Renal cortical epithelial cell (primary cell): ENCODE measurements at places on chromosomes 5 and 9.

GRCh38 chr5:115946655-115947054 lies 15.6 kb upstream of the LVRN start:
- peak; percentile 55 for DNase-seq

- no peak for DNase-seq
Measured at GRCh38 chr9:122863407-122863806, 35.0 kb upstream of the PDCL start.

DNA sequence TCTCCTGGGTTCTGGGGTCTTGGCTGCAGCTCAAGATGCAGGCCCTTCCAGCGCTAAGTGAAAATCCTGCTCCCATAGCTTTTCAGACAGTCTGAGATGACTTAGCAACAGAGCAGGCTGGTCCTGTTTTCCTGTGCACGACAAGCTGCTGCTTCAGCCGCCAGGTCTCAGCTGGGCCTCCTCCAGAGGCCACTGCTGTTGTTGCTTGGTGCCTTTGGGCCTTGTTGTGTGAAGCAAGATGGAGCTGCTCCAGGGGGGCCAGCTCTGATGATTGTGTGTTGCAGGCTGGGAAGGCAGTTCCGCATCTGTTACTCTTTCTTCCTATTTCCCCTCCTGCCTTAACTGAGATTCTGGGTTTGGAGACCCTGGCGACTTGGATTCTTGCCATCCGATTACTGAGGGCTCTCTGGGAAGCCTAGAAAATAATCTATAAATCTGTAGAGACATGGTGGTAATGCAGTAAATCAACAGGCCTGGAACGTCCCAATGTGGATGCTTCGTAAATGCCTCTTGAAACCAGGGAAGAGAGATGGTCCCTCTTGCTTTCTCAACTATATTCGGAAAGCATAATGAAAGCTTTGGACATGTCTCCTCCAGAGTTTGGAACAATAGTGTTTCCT lies 3.2 kb downstream of the MAP1B start:
- no peak for DNase-seq

DNA sequence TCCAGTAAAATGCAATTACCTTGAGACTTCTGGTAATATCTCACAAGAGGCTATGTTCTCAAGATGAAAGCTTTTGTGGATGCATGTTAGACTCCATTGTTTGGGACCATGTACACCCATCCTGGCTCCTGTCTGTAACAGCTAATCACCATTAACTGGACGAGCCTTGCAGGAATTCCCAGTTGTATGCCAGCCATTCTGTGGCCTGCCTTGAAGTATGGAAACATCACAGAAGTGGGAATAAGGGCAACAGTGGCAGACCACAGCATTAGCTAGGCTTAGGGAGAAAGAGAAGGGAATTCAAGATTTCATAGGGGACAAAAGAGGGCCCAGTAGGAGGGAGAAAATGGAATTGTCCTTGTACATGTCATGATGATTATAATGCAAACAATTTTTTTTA lies 79.0 kb downstream of the RORB start:
- no peak for DNase-seq

DNA sequence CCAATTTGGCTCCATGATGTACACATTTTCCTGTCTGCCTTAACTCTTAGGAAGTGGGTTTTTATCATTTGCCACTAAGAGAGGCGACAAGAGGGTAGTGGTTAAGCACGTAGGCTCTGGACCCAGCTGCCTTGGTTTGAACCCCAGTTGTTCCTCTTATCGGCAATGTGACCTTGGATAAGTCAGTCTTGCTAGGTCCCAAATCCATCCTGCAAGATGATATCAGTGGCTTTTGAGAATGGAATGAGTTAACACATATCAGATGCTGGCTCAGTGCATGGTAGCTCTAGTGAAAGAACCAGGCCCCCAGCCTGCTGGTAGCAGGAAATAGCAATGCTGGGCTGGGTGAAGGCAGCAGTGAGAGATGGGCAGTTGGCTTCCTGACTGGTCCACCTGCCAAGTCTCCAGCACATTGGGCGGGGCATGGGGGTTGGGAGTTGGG lies 72.5 kb downstream of the STK10 start:
- DNase-seq, result no peak

- DNase-seq, result no peak
Measured at GRCh38 chr5:39205550-39205949, 13.8 kb downstream of the FYB1 start.

GRCh38 chr5:179614745-179615144 lies 8.7 kb downstream of the HNRNPH1 start:
- no peak for DNase-seq

- no peak for DNase-seq
Measured at GRCh38 chr5:12294151-12294550, 389.9 kb upstream of the CTNND2 start.

- no peak for DNase-seq
Measured at GRCh38 chr5:59330680-59331079, 562.8 kb downstream of the PDE4D start.

GRCh38 chr9:115992834-115993233 lies 160.8 kb upstream of the PAPPA start:
- no peak for DNase-seq

DNA sequence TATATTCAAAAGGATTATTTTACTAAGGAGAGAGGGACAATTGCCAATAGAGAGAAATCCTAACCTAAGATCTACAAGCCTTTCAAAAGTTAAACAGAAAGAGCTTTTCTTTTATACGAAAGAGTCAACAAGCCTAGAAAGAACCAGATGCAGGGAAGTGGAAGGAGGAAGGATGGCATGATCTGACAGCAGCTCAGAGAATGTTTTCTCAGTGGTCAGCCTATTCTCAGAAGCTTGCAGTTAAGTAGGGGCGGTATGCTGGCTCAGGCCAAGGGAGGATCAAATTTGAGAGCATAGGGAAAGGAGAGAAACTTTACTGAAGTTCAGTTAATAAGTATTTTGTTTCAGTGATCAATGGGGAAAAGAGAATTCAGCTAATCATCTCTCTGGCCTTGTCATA lies 88.0 kb upstream of the FTMT start:
- no peak for DNase-seq

DNA sequence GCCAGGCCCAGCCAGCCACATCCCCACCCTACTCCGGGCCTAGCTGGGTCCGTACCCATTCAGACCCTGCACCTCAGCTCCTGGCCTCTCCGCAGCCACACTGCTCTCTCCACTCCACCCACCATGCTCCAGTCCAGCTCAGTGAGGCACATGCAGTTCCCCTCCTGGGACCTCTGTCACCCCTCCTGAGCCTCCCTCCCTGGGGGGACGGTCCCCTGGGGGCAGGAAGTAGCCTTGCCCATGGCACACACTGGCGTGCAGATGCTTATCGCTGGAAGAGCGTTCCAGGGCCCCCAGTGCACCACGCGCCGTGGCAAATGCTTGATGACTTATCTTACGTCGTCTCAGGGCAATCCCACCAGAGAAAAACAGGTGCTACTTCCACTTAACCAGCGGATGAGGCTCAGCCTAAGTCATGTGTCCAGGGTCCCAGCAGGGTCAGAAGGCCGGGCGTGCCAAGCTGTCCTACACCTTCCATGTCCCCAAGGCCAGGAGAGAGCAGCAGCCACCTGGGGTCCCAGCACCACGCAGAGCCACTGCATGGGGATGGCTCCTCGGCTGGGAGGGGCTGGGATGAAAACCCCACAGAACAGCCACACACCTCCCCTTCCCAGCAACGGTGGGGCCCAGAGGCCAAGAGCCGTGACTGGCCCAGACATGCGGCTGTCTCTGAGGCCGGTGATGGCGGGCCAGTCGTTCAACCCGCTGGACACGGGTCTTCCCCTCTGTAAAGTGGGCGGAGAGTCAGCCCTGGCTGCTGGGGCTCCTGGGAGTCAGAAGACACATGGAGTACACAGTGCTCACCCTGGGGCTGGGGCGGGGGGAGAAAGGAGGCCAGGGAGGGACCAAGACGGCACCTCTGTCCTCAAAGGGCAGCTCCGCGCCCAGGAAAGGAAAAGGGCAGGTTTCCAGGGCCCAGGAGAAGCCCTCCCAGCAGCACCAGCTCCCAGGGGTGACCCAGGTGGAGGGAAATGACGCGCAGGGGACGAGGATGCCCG lies 2.6 kb upstream of the CCDC187 start:
- no peak for DNase-seq

DNA sequence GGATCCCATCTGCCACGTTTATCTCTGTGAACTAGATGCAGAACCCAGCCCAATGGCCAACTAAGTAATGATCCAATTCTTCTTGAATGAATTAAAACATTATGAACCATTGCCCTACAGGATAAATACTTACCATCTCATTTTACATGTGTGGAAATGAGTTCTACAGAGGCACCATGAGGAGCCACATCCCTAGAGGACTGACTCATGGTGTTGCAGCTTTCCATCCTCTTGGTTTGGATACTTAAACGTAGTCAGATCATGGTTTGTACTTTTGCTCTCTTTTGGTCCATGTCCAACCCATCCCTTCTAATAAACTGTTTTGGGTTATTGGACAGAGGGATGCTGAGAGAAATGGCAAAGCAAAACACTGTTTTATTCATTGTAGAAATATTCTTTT lies 484.8 kb downstream of the EBF1 start:
- DNase-seq, result no peak

- DNase-seq, result no peak
Measured at GRCh38 chr5:10729320-10730042, 31.6 kb downstream of the DAP start.

- DNase-seq, result peak; percentile 69
Measured at GRCh38 chr5:97046270-97046982, 96.0 kb downstream of the LIX1 start.

DNA sequence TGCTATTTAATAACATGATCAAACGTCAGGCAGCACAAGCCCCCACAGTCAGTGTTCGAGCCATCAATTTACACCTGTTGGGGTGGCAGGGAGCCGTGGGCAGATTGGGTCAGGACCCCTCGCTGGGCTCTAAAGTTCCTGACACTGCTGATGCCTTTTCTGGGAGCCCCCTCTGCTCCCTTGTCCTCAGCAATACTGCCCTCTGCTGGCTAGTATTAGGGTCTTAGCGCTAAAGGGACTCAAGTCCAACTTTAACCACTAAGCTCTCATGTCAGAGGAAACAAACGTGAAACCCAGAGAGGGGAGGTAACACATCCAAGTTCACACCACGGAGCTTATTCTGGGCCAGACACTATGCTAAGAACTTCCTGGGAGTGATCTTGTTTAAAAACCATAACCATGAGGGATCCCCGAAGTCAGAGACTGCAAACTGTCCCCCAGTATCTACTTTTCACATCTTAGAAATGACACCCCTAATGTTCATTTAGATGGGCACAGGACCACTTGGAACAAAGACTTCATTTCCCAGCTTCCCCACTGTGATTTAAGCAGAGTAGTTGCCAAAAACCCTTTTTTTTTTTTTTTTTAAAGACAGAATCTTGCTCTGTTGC lies 20.4 kb downstream of the ANKS6 start:
- DNase-seq, result peak; percentile 57

GRCh38 chr9:113547501-113547900 lies 84.0 kb downstream of the RGS3 start:
- DNase-seq, result peak; percentile 19

- DNase-seq, result no peak
Measured at GRCh38 chr9:4024281-4024777, 275.5 kb downstream of the GLIS3 start.

DNA sequence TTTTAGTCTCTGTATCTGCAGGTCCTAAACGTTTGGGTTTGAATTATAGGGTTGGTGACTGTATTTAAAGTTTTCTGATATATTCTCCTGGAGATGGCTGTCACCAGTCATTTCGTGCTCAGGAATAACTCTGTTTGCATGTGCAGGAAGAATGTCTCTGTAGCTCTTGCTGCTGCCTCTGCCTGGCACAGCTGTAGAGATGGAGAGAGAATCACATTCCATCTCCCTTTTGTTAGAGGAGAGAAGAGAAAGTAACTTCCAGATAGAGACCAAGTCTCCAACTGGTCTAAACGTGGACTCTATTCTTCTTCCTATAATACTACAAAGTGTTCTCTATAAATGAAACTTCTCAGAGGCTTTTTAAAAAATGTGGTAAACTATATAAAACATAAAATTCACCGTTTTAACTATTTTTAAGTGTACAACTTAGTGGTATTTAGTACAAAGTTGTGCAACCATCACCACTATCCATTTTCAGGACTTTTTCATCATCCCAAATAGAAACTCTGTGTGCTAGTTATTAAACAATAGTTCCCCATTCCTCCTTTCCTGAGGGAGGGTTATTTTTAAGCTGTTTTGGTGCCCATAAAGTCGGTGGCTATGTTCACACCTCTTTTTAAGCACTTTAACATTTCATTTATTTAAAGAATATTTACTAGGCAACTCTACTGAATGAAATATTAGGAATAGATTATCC lies 20.7 kb upstream of the STARD4 start:
- DNase-seq, result no peak

DNA sequence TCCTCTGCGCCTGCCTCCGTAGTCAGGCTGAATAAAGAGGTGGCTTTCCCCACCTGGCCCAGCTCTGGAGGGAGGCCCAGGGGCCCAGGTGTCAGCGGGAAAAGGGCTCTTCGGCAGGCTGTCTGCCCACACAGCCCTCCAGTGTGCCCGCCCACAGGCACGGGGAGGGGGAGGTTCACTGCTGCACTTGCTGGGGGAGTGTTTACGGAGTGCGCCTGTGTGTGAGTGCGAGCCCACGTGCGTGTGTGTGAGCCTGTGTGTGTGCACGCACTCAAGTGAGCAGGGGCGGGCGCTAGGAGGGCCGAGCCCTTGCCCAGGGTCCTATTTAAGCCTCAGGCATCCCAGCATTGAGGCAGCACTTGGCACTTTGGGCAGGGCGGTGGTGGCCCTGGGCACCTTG lies 10.9 kb downstream of the DNLZ start:
- no peak for DNase-seq

DNA sequence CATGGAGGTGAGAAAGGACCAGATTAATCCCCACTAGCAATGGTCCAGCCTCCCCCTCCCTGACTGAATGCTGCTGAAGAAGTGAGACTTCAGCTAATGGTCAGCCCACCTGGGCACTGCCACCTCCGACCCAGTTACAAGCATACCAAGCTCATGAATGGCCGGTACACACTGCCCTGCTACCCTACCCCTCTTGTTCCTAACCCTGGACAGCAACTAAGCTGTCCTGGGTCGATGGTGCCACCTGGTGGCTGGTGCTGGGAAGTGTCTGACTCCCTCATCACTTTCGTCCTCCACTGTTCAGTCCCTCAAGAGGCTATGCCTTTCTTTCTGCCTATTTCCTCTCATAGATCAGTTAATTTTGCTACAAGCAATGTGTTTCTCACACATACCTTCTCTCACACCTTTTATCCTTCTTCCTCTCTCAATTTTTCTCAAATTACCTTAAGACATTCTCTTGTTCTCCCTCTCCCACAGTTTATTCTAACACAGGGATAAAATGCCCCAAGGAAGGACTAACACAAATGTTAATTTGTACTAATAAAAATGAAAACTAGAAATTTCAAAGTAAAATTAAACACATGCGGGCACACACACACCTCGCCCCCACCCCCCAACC lies 42.4 kb downstream of the PAX5 start:
- DNase-seq, result no peak
